Activated T-cell treated with anti-CD3 and anti-CD28 coated beads for 1 hour (primary cell): ENCODE measurements at places on chromosomes 16 and 17.
A peak's percentile ranks its signal among the peaks of the same experiment; 100 is the strongest.

DNA sequence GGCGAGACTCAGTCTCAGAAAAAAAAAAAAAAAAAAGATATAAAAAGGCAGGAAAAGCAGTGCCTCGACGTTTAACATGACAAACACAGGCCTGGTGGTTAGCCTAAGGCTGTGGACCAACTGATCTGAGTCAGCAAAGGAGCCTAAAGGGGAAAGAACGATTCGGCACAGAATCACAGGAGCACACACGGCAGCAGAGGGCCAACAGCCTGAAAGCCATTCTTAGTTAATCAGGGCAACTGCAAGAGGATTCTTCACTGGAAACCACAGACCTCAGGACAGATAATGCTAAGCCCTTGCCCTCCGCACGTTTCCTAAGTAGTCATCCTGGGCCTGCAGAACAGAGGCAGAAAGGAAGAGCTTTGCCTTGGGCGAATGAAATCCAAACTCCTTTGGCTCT is 14.7 kb downstream of the TMEM11 start:
- DNase-seq, result no peak

- no peak for DNase-seq
Observed at GRCh38 chr17:18117533-18117932, 9.0 kb downstream of the MYO15A start.

- DNase-seq, result no peak
Observed at GRCh38 chr16:84566545-84567257, 51.2 kb downstream of the COTL1 start.

DNA sequence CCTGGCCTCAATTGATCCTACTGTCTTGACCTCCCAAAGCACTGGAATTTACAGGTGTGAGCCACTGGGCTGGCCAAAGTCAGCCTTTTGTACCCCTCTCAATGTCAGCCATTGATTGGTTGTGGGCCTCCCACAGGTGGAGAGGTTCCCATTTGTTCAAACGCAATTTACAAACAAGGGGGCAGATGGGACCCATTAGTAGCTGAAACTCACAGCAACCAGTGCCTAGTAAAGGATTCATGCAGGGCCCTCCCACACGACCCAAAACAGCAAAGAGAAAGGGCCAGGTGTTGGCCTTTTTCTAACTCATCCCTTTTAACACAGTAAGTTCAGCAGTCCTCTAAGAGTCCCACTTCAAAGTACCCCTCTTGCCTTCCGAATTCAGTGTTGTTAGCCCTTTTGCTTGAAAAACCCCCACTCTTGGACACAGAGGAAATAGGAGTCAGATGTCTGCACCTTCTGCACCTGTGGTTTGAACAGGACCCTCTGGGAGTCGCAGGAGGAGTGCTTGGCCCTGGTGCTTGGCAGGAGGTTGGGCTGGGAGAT is 89.2 kb downstream of the PITPNC1 start:
- DNase-seq, result no peak

DNA sequence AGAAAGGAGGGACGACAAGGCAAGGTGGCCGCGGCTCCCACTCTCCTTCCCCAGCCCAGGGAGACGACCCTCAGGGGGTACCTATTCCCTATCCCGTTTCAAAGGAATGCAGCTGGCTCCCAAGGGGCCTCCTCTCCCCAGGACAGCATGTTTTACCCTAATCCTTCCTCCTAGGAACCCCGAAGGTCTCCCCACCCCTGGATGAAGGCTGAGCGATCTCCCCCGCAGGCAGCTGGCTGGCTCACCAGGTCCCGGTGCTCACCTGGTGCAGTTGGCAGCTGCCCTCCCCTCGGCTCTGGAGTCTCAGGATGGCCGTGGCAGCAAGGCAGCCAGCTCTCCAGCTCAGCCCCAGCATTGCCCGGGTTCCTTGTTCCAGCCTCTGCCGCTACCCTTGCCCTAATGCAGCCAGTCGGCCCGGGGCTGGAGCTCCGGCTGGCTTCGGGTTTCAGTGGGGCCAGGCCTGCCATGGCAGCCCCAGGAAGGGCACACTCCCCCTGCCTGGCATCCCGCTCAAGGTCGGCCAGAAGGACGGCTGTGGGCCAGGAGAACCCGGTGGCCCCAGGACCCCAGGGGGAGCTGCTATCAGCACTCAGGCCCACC is 4.6 kb downstream of the CLUH start:
- DNase-seq, result no peak

DNA sequence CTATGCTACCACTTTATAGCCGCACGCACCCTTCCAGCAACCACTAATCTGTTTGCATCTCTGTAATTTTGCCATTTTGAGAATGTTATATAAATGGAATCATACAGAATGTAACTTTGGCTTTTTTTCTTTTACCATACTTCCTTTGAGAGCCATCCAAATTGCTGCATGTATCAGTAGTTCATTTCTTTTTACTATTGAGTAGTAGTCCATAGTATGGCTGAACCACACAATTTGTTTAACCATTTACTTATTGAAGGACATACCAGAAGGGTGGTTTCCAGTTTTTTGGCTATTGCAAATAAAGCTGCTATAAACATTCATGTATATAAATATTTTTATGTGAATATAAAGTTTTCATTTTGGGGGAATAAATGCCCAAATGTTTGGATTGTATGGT is 8.8 kb downstream of the TENT4B start:
- no peak for DNase-seq

- no peak for DNase-seq
Observed at GRCh38 chr16:55663225-55663624, 7.4 kb downstream of the SLC6A2 start.

DNA sequence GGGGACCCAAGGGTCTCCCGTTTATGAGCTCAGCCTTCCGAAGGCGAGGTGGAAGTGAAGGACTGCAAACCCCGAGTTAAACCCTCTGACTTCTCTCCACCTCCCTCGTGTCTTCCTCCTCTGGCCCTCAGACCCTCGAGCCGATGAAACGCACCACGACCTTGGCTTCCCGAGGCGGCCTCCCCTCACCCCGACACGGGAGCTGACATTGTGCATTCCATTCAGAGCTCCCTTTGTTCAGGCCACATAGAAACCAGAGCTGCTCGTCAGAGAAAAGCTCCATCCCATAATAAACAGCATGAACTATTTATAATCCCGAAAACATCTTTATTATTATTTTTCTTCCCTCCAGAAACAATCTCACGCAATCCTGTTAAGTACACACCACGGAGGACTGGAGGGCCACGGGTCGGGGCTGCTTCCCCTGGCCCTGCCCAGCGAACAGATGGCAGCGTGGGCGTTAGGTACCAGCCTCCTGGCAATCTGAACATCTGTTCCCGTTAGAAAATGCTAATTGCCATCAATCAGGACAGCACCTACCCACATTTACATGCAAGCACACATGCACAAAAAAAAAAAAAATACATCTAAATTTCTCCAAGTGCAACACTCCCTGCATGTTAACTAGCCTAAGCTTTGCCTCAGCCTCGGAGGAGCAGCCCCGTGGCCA is 145.7 kb downstream of the RBFOX3 start:
- DNase-seq, result no peak

GRCh38 chr17:80847496-80848230 is 144.0 kb upstream of the CHMP6 start:
- peak; percentile 46 for DNase-seq

GRCh38 chr16:1174477-1175357 is 21.8 kb downstream of the CACNA1H start:
- DNase-seq, result no peak

DNA sequence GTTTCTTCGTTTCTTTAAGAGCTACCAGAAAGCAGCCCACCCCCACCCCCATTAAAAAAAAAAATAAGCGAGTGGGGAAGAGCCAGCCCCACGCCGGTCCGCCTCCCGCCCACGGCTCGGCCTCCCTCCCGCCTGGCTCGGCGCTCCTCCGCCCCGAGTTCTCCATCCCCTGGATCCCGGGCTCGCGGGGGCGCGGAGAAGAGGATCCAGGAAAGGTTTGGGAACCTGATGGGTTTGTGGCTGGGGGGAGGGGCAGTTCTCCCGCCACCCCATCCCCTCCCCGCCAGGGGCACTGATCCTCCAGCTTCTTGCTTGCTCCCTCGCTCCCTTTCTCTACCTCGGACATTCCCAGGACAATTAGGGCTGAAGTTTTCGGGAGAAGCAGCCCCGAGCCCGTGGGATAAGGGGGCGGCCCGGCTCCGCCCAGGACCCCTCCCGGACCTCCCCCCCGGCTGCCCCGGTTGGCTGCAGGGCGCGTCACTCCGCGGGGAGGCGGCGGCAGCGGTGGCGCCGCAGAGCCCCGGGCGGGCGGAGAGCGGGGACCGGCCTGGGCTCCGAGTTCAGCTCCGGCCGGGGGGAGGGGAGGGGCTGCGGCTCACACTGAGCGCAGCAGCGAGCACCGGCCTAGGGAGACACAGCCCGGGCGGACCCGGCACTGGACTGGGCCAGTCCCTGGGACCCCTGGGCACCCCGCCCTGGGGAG is 1.0 kb upstream of the SALL1 start:
- no peak for DNase-seq

DNA sequence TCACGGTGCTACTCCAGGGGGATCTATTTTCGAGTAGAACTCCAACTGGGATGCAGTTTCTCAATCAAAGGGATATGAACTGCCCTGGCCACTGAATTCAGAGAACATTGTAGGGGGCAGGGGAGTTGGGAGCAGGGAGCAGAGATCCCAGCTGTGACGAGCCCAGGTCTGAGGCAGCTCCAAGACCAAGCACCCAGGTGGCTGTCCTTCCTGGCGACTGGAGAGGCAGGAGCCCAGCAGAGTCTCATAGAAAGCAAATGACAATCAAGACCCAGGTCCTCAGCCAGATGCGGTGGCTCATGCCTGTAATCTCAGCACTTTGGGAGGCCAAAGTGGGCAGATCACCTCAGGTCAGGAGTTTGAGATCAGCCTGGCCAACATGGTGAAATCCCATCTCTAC is 60.1 kb downstream of the TK2 start:
- DNase-seq, result no peak

DNA sequence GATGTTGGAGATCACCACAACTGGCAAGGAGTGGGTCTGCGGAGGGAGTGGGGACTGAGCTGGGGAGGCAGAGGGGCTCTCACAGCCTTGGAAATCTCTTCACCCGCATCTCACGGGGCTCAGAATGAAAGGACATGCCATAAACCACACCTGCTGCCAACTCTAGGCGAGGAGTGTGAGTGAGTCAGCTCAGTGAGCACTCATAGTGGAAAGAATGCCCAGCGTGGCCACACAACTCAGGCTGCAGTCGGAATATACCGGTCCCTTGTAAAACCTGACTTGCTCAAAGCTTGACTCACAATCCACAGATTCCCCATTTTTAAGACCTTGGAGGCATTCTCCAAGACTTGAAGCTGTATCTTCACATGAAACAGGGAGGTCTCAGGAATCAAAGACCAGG is 36.7 kb downstream of the STAT5A start:
- DNase-seq, result no peak
